H4 (cell line): ENCODE measurements at places on chromosomes 11 and 22. TPM values are rescaled to one million over a fixed set of nuclear protein-coding genes. Genes with fewer than 3 reads are reported as not detected.

DNA sequence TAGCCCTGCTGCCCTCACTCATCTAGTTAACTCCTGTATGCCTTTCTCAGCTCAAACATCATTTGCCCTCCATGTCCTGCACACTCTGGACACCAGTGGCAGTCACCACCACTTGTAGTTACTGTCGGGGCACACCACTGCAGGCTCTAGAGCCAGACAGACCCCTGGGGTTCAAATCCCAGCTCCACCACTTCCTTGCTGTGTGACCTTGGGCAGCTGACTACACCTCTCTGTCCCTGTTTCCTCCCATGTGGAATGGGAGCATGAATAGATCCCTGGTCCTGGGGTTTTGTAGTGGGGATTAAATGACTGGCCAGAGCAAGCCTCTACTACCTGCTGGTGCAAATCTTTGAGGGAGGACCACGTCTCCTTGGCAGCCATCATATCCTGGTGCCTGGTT, 7.8 kb upstream of the IFT27 start:
- no peak for DNase-seq

- DNase-seq: peak; percentile 95
These were observed 88.9 kb downstream of the KCNQ1 start for GRCh38 chr11:2533587-2534133.

- DNase-seq: no peak
These were observed 9.4 kb upstream of the LAYN start for GRCh38 chr11:111531136-111531535.

DNA sequence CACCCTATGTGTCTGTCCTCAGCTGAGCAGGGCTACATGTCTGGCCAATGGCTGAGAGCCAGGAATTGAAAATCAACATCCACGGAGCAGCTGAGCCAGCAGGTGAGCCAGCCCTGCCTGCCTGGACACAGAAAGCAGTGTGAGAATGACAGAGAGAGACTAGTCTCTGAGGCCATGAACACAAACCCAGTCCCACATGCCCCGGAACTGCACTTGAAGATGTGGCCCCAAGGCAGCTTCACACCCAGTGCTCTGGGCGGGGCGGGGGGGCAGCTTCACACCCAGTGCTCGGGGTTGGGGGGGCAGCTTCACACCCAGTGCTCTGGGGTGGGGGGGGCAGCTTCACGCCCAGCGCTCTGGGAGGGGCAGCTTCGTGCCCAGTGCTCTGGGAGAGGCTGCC, 37.6 kb downstream of the TRMU start:
- DNase-seq: no peak

Gene OR4C5
- not detected in 2 replicates for total RNA-seq

Gene P2RX3
- not detected in 2 replicates for total RNA-seq

Gene HBG1
- 2.1 TPM in 1 of 2 replicates, not detected in the other for total RNA-seq

Gene POGLUT3
- total RNA-seq: 63.7 and 64.4 TPM in 2 replicates
